Stimulated activated CD8-positive, alpha-beta memory T cell treated with anti-CD3 and anti-CD28 coated beads, Interleukin-15, amount 100 ng/mL, for 4 hours (primary cell): ENCODE measurements at places on chromosomes 3 and 15.

DNA sequence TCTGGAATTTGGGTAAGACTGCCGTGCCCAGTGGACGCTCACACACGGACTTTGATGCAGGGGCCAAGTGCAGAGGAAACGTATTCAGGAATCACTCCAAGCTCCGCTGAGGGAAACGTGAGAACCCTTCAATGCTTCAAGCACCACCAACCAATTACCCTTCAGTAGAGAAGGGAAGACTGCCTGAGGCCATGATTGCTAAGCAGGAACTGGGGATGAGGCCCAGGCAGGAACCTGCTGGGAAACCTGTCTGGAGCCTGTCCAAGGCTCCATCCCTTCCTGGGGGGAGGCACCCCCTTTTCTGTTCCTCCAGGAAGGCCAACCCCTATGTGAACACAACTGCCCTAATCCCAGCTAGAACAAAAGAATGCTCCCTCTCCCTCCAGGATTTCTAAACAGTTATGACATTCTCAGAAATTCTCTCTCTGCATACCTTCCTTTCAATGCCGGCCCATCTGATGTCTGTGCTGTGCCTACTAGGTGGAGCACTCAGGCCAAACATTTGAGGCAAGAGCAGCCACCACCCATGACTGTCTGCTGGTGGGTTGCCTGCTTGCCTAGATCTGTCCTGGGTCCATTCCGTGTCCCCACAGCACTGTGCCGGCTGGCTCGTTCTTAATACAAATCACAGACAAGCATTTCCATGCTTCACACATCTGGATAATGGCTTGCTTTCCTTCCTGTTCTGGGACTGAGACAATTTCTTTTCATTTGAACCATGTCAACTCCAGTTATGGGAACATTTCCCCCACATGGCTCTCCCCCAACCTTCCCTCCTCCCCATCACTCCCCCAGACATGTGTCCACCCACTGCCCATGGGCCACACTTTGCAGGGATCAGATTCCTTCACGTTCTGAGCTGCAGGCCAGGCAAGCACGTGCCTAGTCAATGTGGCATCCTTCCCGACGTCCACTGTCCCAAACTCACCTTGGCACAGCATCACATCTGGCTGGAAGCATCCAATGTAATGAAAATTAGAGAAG lies 149.4 kb downstream of the ADAMTS17 start:
- DNase-seq = no peak

DNA sequence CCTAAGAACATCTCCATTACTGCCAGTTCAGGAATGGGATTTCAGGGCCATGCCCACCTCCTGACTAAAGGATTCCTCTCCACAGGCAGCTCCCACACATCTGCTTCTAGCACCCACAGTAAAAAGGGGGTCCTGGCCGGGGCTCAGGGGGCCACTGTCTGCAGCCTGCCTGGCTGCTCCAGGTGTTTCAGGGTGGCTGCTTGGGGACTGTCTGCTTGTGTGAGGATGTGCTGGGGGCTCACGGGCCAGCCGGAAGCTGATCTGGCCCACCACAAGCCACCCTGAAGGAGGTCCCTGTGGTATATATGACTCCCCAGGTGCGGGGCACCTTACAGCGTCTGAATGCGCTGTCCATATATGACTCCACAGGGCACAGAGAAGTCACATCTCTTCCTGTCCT lies 135.4 kb downstream of the NSMCE3 start:
- DNase-seq = no peak

- no peak for DNase-seq
These were observed 32.4 kb upstream of the TKT start for GRCh38 chr3:53288214-53288613.

- no peak for DNase-seq
These were observed 260.5 kb downstream of the SCAPER start for GRCh38 chr15:76644646-76645045.

- DNase-seq = no peak
These were observed 194.9 kb upstream of the EPHA6 start for GRCh38 chr3:96619475-96619874.

- DNase-seq = no peak
These were observed 137.0 kb downstream of the DNAJB8 start for GRCh38 chr3:128329491-128330213.

GRCh38 chr3:10950476-10951294 lies 41.9 kb upstream of the SLC6A1 start:
- DNase-seq = no peak

GRCh38 chr3:9727743-9728142 lies 3.8 kb upstream of the BRPF1 start:
- no peak for DNase-seq

DNA sequence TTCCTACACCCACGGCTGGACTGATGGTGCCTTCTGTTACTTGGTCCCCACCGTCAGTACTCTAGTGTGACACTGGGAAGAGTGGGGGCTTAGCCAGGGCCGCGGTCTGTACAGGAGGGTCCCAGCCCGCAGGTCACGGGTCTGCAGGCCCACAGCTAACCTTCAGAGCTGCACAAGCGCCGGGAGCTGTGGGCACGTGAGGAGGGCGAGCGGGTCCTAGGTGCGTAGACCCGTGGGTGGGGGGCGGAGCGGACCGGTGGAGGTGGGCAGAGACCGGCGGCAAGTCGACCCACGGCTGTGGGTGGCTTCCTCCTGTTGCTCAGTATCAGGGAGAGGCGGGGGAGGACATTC lies 1.2 kb downstream of the TNFAIP8L3 start:
- DNase-seq = no peak

- peak; percentile 1 for DNase-seq
These were observed 634 bp downstream of the MINDY2 start for GRCh38 chr15:58771621-58772250.

DNA sequence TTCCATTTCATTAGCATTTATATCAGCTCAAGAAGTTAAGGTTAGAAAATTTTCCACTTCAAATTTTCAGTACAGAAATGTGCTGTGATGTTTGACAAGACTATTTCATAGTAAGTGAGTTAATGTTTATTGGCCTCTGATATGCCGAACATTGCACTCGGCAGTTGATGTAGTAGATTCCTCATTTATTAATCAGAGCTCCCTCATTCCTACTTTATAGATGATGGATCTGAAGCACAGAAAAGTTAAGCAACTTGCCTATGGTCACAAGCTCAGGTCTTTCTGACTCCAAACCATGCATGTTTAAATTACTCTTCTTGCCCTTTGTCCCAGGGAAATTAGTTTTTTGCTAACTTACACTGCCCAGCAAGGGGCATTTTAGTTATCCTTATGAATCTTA lies 92.0 kb downstream of the ATG7 start:
- DNase-seq = no peak

GRCh38 chr3:136543385-136543784 lies 208.8 kb downstream of the STAG1 start:
- DNase-seq = no peak

GRCh38 chr3:103511891-103512290 lies 1077.1 kb downstream of the ZPLD1 start:
- no peak for DNase-seq

GRCh38 chr3:27356976-27357375 lies 12.2 kb downstream of the NEK10 start:
- DNase-seq = no peak

- no peak for DNase-seq
These were observed 85.5 kb downstream of the CEMIP start for GRCh38 chr15:80864666-80865065.

- DNase-seq = no peak
These were observed 168.6 kb downstream of the APBA2 start for GRCh38 chr15:29054171-29055045.

DNA sequence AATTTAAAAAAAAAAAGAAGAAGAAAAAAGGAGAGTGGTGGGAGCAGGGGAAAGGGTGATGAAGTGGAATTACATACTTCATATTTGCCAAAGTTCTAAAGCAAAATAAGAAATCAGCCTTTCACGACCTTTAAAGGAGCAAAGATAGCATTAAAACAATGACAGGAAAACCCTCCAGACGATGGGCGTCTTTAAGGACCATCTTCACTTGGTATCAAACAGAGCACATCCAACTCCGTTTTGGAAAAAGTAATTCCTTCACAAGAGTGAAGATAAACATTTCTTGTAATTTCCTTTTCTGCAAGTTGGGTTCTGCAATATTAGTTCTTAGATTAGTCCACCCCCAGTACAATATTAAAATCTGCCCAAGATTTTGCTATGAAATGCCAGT lies 32.8 kb downstream of the FRMD4B start:
- DNase-seq = no peak

DNA sequence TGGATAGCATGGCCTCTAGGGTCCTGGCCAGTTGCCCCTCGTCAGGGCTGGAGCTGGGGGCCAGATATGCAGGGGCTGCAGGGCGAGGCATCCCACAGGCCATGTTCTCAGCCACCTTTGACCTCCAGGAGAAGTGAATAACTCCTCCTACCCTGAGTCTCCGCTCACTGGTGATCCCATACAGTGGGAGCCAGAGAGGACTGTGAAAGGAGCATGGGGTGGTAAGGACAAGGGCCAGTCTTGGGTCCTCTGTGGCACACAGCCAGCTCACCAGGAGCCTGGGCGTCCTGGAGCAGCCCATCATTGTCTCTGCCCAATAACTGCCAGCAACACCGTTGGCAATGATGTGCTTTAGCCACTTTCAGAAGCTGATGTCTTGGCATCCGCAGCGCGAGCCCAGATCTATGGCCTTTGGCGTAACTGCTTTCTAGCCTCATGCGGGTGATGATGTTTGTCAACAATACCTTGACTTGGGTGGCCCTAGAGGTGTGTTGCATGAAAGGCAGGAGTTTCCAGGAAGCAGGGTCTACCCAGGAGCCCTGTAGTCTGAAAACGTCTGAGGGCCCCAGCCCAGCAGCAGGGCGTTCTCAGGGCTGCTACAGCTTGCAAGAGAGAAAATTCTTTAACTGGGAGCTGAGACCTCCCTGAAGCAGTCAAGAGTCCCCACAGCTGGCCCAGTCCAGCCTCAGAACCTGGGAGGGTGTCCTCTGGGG lies 61.1 kb upstream of the IQSEC1 start:
- DNase-seq = no peak

- no peak for DNase-seq
These were observed 56.5 kb downstream of the HEG1 start for GRCh38 chr3:124999317-124999716.
